ENCODE measurements at places on chromosomes 1 and 21. TPM values are rescaled to one million over a fixed set of nuclear protein-coding genes. Genes with fewer than 3 reads are reported as not detected.

Gene ZNF678
- 8.0 TPM for total RNA-seq

Gene RGS1
- total RNA-seq = 1.6 TPM

Gene RNU1-2
- under 0.01 TPM for total RNA-seq

Gene S100B
- total RNA-seq = 0.29 TPM
